ENCODE measurements at places on chromosomes 11 and 22.
A peak's percentile ranks its signal among the peaks of the same experiment; 100 is the strongest.

GRCh38 chr11:122733318-122733717 lies 77.8 kb downstream of the UBASH3B start:
- DNase-seq, result no peak

GRCh38 chr22:35347462-35347861 lies 33.4 kb upstream of the HMOX1 start:
- DNase-seq, result no peak

GRCh38 chr11:131822506-131822905 lies 452.1 kb downstream of the NTM start:
- DNase-seq, result no peak

GRCh38 chr11:83007909-83008580 lies 63.7 kb downstream of the RAB30 start:
- DNase-seq, result peak; percentile 84

DNA sequence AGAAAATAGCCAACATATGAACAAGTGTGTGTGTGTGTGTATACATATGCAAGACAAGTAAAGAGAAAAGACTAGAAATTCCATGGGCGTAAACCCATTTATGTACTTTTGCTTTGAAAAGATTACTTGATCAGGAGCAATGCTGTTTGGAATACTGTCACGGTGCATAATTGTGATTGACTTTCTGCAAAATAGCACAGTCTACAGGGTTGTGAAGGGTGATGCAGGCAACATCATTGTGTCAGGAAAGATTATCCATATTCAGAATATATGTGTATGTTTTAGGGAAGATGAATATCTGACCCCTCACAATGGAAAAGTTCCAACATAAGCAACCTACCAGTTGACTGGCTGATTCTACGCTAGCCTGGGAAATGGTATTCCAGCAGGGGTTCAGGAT lies 307.7 kb downstream of the JRKL start:
- DNase-seq, result no peak

- DNase-seq, result no peak
These were observed 10.3 kb downstream of the PRDM10 start for GRCh38 chr11:129992161-129992944.

DNA sequence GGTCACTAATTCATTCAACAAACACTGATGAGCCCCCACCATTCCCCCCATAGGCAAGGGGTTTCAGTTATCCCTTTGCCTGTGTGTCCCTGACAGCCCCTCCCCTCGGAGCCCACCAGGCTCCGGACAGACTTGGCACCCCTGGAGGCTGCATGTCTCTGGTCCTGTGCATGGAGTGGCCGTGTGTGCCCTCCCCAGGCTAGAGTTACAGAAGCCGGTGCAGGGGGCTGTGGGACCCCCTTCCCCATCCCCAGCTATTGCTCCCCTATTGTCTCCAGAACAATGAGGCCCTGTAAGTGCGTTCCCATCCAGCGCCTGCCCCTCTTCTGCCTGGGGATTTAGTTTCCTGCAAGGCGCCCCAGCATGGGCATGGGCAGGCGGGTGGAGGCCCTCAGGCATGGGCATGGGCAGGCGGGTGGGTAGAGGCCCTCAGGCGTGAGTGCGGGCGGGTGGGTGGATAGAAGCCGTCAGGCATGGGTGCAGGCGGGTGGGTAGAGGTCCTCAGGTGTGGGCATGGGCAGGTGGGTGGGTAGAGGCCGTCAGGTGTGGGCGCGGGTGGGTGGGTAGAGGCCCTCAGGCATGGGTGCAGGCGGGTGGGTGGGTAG lies 1.5 kb downstream of the MUC2 start:
- DNase-seq, result peak; percentile 49

DNA sequence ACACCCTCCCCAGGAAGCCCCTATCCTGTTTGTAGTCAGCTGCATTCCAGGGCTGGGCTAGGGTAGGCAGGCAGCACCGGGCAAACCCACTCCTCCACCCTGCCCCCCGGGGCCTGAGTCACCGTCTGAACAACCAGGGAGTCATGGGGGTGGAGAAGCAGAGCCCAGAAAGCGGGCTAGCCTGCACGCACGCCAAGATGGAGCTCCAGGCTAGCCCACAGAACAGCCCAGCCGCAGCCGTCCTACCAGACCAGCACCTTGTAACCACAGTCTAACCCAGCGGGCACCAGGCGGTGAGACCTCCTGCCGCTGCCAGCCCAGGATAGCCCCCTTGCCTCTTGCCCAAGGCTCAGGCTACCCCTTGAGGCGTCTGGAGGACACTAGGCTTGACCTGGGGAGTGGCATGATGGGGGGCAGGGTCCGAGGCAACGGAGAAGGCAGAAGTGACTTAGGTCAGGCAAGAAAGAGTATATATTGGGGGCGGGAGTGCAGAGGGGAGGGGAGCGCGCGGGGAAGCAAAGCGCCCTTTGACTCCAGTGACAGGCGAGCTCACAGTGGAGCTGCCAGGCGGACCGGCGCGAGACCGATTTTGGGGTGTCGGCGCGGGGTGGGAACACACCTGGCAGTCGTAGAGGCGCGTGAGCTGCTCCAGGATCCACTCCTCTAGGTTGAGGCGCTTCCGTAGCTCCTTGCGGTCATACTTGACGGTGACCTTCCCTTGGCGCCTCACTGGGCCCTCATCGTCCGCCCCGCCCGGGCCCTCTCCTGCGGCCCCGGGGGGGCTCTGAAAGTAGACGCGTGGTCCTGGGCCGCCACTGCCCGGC lies 734 bp downstream of the PPP1R14B start:
- no peak for DNase-seq

- DNase-seq, result no peak
These were observed 22.2 kb upstream of the BIRC3 start for GRCh38 chr11:102295045-102295444.

- no peak for DNase-seq
These were observed 584 bp downstream of the NOX4 start for GRCh38 chr11:89490602-89490980.

- DNase-seq, result no peak
These were observed 11.4 kb downstream of the ALG12 start for GRCh38 chr22:49906799-49907290.

GRCh38 chr22:26082866-26083265 lies 86.4 kb upstream of the SEZ6L start:
- DNase-seq, result no peak

DNA sequence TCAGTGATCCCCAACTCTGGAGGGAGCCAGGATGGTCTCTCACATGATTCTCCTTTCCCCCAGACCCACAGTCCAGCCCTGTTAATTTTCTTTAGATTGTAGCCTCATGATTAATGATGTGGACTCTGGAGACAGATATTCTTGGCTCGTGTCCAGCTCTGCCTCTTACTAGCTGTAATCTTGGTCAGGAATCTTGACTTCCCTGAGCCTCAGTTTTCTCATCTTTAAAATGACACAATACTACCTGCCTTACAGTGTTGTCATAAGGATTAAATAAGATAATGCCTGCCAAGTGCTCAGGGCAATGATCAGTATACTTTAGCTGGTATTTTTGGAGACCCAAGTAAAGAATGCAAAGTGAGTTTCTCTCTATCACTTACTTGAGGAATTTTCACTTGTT lies 60.0 kb downstream of the SPECC1L start:
- no peak for DNase-seq

DNA sequence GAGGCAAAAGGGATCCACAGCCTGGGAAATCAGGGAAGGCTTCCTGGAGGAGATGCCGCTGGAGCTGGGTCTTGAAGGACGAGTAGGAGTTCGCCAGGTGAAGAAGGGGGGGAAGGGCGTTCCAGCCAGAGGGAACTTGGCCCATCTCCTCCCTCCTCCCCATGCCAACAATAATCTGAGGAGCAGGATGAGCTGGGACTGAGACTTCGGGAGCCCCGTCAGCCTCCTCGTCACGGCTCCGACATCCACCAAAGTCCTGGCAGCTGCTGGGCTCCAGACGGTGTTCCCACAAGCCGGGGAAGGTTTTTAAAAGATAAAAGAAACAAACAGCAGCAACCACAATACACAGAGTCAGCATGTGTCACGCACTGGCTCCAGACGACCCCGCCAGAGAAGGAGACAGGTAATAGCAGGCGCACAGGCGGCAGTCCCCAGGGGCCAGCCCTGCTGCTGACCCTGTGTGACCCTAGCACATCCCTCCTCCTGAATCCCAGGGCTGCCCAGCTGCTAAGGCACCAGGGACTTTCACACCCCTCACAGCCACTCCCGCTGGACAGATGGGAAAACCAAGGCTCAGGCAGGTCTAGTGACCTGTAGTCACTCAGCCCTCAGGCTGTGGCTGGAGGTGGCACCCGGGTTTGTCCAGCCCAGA lies 37.3 kb downstream of the NUP50 start:
- no peak for DNase-seq

DNA sequence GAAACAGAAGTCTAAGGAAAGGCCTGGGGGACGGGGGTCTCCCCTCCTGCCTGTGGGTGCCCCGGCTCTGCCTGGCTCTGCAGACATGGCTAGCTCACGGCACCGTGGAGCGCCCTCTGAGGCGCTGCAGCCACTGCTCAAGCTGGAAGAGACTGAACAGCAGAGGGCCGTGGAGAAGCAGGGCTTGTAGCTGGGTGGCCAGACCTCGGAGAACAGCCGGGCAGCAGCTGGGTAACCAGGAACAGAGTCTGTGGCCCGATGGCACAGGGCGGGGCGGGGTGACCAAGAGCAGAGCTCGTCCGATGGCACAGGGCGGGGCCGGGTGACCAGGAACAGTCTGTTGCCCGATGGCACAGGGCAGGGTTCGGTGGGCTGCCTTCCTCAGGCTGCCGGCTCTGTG lies 18.1 kb downstream of the RNH1 start:
- no peak for DNase-seq

- DNase-seq, result peak; percentile 3
These were observed 46.6 kb downstream of the LRRC32 start for GRCh38 chr11:76623884-76624419.

GRCh38 chr11:94241896-94242295 lies 62.5 kb upstream of the IZUMO1R start:
- no peak for DNase-seq

GRCh38 chr11:45620243-45620642 lies 45.2 kb downstream of the CHST1 start:
- DNase-seq, result no peak

DNA sequence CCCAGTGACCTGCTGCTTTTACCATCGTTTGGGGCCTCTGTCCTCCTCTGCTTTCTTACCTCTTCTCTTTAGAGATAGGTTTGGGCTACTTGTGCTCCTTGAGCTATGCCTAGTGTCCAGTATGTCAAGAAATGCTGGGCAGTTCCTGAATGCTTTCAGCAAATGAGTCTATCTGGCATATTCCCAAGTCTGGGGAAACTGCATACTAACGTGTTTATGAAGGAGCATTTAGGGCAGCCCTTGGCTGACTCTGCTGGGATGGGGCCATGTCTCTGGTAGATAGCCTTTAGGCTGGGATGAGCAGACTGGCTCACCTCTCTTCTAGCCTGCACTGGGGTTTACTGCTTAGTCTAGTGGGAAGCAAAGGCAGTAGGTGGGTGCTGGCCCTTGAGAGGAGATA lies 43.7 kb upstream of the SUSD2 start:
- DNase-seq, result no peak

GRCh38 chr22:19693581-19693980 lies 20.7 kb upstream of the SEPTIN5 start:
- DNase-seq, result no peak

- no peak for DNase-seq
These were observed 40.5 kb downstream of the PRCP start for GRCh38 chr11:82859750-82860149.

DNA sequence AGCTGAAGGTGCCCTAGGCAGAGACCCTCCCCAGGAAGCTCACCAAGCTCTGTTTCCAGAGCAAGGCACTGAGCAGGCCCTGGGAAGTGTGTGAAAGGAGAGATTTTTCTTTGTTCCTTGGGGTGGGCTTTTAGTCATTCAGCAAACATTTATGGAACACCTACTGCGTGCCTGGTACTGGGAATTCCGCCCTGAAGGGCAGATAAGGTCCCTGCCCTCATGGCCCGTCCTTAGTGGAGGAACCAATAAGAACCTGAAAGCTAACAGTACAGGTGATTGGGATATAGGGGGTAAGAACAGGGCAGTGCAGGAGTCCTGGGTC lies 3.9 kb downstream of the TMEM134 start:
- DNase-seq, result no peak

DNA sequence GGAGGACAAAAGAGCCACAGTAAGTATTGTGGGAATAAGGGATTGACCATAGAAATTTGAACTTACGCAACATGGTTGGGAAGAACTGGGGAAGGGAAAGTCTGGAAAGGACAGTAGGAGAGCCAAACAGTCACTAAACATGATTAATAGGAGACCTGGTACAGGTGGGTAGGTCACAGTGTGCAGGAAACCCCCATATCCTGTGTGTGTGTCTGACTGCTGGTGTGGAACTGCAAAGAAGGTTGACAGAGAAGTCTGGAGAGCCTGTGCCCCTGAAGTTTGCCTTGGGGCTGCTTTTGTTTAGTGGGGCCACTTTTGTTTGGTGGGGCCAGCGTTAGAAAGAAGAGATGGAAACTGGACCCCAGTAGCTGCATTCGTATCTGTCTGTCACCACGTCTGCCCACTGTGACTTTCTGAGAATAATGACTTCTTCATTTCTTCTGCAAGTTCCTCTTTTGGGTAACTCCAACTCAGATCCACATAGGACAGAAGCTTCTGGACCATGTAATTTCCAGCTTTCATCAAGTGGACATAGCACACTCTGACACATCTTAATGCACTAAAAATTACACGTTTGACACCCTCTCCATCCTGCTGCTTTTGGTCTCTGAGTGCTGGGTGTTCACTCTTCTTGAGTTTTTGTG lies 126.8 kb upstream of the RAG2 start:
- no peak for DNase-seq

DNA sequence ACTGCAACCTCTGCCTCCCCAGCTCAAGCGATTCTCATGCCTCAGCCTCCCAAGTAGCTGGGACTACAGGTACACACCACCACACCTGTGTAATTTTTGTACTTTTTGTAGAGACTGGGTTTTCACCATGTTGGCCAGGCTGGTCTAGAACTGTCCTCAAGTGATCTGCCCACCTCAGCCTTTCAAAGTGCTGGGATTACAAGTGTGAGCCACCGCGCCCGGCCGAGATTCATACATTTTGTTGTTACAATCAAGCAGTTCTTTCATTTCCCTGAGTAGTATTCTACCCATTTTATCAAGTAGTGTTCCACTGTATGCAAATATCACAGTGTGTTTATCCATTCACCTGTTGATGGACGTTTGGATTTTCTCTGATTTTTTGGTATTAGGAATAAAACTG lies 26.6 kb upstream of the SLC35C1 start:
- DNase-seq, result no peak

DNA sequence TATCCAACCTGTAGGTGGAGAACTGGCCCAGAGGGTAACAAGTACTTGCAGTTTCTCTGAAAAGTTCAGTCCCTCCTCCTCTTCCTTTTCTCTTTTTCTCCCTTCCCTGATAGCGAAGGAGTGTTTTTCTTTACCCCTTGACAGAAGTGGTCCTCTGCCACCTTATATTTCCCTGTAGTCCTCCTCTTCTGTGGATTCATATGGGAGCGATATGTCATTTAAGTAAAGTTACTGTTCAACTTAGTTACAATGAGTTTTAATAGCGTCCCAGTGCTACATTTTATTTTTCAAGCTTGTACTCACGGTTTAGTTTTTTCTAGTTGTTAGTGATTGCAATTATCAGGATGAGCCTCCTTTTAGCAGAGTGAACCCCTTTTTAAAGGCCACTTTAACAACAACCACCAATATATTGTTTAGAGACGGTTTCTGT lies 1.4 kb downstream of the PCF11 start:
- DNase-seq, result no peak

Measured in cardiac septum (tissue), 1 donor.